KBM-7 (cell line): ENCODE measurements at places on chromosomes 7 and 10.
A peak's percentile ranks its signal among the peaks of the same experiment; 100 is the strongest.

GRCh38 chr7:55255496-55256445 is 109.4 kb upstream of the LANCL2 start:
- peak; percentile 78 for DNase-seq

GRCh38 chr10:80187465-80188409 is 17.6 kb downstream of the ANXA11 start:
- peak; percentile 90 for DNase-seq

- no peak for DNase-seq
Observed at GRCh38 chr7:116772926-116773749, 89.2 kb upstream of the CAPZA2 start.

- DNase-seq = peak; percentile 84
Observed at GRCh38 chr10:50624866-50625501, 1.2 kb upstream of the SGMS1 start.

DNA sequence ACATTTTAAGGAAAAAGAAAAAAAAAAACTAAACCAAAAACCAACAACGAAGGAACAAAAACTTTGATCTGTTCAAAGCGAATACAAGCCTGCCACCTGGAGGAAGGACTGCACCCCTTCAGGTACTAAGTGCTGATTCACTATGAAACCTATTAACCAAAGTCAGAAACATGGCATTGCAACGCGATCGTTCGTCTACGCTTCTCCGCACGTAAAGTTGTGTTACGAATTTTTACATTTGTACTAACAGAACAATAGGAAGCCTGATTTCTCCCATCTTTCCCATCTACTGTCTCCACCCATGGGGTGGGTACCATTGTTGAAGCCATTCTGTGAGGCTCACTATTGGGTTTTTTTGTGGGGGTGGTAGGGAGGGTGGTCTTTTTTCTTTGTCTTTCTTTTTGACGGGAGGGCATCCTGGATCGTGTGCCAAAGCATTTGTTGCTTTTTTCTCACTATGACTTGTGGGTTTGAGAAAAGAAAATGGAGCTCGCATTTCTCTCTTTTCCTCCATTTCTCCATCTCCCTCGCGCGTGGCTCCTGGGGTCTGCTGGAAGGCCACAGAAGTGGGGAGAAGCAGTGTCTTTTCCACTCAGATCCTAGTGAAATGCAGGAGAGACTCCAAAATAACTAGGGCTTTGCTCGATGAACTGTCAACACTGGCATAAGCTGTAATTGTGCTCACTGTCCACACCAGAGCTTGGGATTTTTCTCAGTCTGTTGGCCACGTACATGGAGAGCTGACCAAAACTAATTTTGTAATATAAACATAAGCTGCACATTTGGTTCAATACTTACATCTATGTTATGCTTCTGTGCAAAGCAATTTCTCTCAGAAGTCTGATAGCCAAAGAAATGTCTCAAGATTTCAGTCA is 100.9 kb upstream of the YAE1 start:
- peak; percentile 43 for DNase-seq

DNA sequence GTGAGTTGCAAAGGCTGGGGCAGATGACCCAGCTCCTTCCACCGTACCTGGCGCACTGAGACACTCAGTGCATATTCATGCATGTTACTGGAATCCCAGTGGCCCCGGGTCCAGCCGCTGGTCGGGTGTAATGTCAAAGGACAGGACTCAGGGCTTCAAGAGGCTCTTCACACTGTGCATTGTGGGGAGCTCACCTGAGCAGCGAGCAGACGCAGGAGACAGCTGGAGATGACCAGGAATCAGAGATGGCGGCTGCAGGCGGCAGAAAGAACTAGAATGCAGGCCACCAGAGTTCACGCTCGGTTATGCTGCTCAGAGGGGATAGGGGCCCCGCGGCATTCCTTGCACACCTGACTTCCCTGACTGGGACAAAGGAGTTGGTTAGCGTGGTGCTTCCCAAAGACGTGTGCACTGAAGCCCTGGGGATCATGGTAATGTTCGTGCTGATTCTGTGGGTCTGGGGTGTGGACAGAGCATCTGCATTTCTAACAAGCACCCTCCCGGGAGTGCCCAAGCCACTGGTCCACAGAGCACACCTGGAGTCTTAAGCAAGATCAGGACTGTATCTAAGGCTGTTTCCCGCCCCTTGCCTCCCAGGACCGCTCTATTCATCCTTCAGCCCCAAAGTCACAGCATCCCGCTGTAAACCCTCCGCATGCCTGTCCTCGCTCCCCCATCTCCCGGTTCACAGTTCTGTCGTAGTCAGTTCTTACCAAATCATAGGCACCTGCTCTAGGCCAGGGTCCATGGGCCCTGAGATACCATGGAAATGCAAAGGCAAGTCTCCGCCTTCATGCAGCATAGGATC is 71.0 kb downstream of the MKI67 start:
- DNase-seq = no peak

GRCh38 chr10:60989400-60989876 is 45.5 kb upstream of the RHOBTB1 start:
- peak; percentile 49 for DNase-seq

DNA sequence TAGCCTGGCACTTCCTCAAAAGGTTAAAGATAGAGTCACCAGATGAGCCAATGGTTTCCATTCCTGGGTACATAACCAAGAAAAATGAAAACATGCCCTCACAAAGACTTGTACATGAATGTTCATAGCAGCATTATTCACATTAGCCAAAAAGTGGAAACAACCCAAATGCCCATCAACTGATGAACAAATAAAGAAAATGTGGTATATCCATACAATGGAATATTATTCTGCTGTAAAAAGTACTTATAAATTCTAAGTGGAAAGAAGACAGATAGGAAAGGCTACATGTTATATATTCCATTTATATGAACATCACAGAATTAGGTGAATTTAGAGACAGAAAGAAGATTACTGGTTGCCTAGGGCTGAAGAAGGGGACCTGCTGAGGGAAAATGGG is 10.7 kb upstream of the SLC16A9 start:
- DNase-seq = no peak

DNA sequence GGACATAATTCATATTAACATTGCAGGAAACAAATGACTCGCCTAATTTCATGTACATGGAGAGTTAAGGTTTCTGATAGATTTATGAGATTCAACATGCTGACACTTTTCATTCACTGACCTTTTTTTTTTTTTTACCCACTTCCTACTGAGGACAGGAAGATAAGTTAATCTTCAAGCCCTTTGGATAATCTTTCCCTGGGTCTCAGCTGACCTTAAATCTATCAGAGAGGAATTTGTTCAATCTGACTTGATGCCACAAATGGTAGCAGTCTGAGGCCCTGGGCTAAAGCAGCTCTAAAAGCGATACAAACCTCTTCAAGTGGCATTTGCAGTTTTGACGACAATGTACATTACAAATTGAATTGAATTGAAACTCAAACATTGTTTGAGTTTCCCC is 493.3 kb upstream of the SORCS1 start:
- no peak for DNase-seq

GRCh38 chr7:126026421-126027088 is 1096.9 kb upstream of the POT1 start:
- no peak for DNase-seq

DNA sequence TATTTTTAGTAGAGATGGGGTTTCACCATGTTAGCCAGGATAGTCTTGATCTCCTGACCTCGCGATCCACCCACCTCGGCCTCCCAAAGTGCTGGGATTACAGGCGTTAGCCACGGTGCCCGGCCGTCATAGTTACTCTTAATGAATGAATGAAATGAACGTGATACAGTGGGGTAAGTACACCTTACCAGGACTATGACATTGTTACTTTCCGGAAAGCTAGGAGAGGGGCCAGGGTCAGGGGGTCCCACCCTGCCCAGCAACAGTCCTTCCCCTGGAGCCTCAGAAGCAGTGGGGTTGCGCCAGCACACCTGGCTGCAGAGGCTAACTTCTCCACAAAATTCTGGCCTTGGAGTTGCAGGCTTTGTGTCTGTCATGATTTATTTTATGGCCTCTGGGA is 21.4 kb downstream of the VSTM4 start:
- no peak for DNase-seq

DNA sequence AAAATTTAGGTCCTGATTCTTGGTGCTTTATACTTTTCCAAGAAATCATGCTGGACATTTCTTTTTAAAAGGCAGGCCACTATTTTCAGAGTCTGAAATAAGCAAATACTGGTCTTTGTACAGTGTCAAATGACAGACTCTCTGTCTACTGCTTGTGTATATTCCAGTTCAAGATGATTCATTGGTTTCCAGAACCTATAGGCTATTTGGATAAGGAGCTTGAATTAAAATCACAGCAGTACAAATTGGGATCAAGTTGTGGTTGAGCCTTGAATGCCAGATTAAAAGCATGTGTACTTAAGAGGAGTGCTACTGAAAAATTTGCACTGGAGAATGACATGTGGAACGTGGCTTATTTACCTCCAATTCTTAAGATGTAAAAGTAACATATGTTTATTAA is 10.7 kb downstream of the KMT2E start:
- DNase-seq = no peak

- DNase-seq = no peak
Observed at GRCh38 chr10:86361156-86362128, 5.2 kb downstream of the GRID1 start.

DNA sequence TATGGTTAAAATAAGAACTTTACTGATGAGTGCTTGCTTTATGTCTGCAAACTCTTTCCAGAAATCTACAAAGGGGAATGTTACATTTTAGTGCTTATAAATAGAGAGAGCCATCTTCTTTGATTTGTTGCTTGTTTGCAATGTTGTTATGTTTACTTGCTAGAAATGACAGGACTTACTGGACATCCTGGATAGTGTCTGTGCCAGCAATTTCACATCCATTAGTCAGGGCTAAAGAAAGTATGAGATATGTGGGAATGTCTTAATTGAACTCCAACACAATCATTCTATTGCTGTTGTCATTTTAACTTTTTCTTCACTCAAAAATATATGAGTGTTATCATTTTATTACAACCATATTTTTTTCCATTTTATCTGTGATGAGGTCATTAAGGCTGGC is 453.2 kb downstream of the TNS3 start:
- no peak for DNase-seq

DNA sequence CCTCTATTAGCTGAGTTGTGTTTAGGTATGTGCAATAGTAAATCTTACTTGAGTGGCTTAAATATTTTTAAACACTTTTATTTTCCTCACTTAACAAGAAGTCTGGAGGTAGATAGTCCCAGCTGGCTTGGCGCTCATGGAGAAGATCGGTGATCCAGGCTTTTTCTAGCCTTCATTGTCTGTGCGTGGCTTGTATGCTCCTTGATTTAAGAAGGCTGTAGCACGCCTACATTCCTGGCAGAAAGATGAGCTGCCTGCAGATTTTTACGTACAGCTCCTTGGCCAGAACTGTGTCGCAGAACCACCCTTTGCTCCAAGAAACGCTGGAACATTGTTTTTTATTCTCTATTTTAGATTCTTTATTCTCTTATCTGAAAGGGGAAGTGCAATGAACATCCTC is 284.1 kb downstream of the KIF20B start:
- DNase-seq = no peak

DNA sequence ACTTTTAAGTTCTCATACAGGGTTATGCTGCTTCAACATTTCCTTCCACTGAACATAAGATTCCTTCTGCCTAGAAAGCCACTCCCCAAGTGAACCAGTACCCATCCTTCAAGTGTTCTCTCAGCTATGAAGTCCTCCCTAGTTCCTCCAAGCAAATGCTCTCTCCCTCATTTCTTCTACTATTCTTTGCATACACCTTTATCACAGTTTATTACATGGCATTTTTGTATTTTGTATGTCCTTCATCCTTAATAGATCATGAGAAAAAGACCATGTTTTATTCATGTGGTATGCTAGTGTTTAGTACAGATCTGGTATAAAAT is 1.9 kb downstream of the SYPL1 start:
- peak; percentile 45 for DNase-seq

DNA sequence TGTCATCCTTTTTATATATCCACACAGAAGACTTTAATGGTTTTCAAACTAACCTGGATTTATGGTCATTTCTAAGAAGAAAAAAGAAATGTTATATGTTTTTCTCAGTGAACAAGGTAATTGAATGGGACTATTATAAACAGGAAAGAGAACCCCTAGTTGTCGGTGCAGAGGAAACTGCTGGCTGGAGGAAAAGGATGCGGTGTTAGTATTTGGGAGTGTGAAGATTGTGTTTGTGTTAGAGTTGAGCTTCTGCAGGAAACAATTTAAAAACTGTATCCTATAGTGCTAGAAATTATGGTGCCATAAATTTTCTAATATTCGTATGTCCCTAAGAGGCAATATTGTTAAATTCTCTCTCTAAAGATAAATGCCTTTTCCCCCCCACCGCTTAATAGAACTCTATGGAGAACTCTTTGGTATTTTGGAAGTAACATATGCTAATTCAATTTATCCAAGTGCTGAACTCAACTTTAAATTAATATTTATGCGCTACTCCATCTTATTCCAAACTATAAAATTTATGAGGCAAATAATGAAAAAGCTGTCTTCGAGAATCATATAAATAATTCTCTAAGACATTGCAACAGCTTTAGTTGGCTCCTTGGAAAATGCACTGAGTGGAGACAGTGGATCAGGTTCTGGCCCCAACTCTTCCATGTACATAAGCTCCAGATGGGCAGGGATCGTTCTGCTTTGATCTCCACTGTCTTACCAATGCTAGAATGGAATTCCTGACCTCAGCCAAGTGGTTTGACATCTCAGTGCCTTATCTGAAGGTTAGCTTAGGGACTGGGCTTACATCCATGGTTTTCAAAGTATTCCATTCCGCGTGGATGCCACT is 5.6 kb downstream of the BZW2 start:
- DNase-seq = no peak
